ENCODE measurements at places on chromosomes 7 and 10.

DNA sequence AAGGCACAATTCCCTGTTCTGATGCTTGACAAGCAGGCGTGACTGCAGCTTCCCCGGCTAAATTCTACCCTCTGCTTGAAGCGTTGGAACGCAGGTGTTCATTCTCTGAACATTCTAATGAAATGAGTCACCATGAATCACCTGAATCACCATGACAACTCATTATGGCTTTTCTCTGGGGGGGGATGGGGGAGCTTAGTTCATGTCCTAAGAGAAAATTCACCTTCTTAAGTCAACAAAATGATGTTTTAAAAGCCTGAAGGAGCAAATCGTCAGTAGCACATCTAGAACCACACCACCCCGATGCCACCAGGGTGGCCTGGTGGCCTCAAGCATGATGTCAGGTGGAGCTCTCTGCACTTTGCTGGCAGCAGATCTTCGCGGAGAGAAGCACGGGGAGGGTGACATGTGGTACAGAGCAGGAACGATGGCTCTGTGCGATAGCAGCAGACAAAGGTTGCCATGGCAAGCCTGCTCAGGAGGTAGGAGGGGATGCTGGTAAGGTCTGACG lies 33.7 kb downstream of the DDC start:
- DNase-seq: no peak

GRCh38 chr7:7265081-7266075 lies 83.0 kb downstream of the C1GALT1 start:
- DNase-seq: no peak

GRCh38 chr10:125547010-125547650 lies 135.8 kb downstream of the TEX36 start:
- no peak for DNase-seq

- no peak for DNase-seq
Measured at GRCh38 chr7:50584386-50584785, 19.2 kb upstream of the DDC start.

GRCh38 chr10:97013983-97014382 lies 171.8 kb downstream of the SLIT1 start:
- no peak for DNase-seq
